ENCODE measurements at places on chromosomes 16 and 17.

DNA sequence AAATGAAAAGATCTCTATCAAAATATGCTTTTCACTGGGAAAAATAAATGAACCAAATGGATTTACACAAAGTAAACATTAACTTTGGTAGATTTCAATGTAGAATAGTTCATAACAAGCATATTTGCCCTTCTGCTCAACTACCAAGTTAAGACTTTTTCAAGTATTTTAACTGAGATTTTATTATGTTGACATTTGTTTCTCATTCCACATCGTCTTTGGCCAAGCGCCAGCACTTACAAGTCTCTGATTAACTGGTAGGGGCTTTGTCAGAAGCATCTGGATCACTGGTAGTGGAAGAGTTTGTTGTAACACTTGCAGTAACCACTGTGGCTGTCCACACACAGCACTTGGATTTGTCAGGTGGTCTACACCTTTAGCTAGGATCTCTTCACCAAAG, 22.9 kb downstream of the SLFN12L start:
- no peak for DNase-seq

- DNase-seq, result no peak
Measured at GRCh38 chr16:12345349-12345748, 368.8 kb downstream of the SNX29 start.

- DNase-seq, result no peak
Measured at GRCh38 chr17:12928736-12929135, 89.1 kb downstream of the ELAC2 start.

DNA sequence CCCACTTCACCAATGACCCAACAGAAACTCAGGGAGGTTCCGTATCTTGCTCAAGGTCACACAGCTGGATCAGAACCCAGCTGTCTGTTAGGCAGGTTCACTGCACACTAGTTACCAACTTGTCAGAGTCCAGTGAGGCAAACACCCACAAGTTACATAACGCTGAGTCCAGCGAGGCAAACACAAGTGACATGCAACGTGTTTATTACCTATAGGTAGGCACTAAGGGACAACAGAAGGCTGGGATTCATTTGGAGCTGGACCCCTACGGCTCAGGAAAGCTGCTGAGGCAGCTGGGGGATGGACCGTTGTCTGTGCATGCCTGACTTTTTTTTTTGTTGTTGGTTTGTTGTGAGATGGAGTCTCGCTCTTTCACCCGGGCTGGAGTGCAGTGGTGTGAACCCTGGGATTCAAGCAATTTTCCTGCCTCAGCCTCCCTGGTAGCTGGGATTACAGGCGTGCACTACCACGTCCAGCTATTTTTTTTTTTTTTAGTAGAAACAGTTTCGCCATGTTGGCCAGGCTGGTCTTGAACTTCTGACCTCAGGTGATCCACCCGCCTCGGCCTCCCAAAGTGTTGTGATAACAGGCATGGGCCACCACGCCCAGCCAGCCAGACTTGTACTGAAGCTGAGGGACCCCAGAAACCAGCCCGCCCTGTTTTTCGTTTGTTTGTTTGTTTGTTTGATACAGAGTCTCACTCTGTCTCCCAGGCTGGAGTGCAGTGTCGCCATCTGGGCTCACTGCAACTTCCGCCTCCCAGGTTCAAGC, 1.9 kb upstream of the RSAD1 start:
- DNase-seq, result no peak

- DNase-seq, result no peak
Measured at GRCh38 chr16:57949013-57949412, 21.9 kb downstream of the CNGB1 start.

DNA sequence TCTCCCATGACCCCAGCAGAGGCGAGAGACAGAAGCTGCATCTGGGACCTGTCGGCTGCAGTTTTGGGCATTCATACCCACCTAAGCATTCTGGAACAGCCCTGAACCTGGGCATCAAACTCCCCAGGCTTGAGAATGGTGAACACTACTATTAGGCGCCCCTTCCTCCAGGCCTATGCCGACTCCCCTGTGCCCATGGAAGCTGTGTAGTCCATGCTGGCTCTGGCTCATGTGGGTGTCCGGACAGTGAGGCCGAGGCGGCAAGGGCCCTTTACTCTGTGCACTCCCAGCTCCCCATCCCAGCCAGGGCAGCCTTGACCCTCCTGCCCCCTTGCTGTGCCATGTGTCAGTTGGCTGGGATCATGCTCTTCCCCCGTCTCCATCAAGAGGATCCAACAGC, 89.0 kb upstream of the TOB1 start:
- DNase-seq, result no peak

DNA sequence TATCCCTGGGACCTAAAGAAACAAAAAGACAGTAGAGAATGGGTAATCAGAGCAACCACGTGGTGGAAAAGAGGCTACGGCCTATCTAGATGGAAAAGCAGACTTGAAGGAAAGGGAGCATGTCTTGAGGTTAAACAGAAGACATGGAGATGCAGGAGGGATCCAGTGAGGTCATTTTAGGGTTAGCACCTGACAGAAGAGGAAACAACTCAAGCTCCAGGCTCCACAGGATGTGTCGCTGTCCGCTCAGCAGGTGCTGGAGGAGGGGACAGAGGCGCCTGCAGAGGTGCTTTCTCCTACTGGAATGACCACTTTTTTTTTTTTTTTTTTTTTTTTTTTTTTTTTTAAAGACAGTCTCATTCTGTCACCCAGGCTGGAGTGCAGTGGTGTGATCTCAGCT, 47.5 kb upstream of the CLEC3A start:
- no peak for DNase-seq

GRCh38 chr17:5819396-5819795, 235.1 kb upstream of the NLRP1 start:
- DNase-seq, result no peak

DNA sequence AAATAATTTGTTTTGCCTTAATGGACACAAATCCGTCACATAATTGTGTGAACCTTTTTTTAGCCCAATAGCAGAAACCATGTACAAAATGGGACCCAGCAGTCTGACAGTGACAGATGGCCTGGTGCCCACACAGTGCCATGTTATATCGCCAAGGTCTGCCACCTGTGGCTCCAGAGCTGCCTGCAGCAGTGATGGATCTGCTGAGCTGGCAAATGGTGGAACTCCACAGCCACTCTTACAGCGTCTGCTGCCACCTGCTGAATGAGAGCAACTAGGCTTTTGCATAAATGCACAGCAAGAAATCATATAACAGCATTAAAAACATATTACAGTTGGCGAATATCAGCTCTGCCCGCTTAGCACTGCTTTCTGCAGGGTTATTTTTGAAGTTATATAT, 59.4 kb downstream of the NUP93 start:
- no peak for DNase-seq

- no peak for DNase-seq
Measured at GRCh38 chr16:81798311-81799137, 19.4 kb downstream of the PLCG2 start.

DNA sequence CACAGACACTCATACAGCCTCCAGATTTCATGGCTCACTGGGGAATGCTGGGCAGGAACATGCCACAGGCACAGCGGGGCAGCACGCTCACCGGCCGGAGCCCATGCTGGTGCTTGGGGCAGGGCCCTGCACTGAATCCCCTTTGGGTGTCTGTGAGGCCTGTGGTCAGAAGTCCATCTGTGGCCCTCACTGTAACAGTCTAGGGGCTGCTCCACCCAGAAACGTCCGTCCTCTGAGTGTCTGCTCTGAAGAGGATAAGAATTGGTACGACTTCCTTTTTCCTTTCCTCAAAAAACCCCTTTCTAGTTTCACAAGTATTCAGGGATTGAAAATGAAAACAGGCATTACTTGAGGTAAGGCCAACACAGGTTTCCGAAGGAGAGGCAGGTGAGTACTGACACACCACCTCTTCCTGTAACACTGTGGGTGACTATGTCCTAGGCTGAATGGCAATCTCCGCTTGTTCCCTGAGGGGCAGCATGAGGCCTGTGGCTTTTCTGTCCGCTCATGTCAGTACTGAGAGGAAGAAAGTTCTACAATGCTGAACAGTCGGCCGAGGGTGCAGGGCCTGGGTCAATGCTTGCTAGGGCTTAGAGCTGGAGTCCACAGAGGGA, 42.5 kb downstream of the TMEM11 start:
- DNase-seq, result no peak

DNA sequence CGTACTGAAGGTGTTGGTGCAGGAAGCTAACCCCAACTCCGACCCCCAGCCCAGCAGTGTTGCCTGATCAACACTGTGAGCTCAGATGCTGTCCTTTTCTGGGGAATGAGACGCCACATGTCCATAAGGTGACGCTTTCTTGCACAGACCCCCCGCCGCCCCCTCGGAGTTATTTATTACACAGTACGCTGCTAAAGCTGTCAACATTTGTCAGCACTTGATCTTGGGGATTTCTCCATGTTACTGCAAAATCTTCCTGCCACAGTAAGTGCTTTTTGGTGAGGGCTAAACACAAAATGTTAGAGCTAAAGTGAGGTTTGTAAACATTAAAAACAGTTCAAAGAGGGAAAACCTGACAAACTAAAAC, 15.9 kb downstream of the CMTM3 start:
- DNase-seq, result no peak

DNA sequence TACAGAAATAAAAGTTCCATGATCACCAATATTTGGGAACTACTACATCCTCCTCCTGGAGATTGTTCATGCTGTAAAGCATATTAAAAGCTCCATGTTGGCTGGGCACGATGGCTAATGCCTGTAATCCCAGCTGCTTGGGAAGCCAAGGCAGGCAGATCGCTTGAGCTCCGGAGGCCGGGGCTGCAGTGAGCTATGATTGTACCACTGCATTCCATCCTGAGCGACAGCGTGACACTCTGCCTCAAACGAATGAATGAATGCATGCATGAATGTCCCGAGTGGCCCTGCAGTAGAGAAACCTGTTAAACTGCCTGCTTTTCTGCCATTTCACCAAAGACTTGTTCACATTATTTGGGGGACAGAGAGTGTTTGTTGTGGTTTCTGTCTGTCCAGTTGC, 15.0 kb downstream of the CNEP1R1 start:
- DNase-seq, result no peak

GRCh38 chr16:52538511-52538910, 8.4 kb downstream of the TOX3 start:
- DNase-seq, result no peak

GRCh38 chr16:52906281-52906680, 146.4 kb downstream of the CHD9NB start:
- DNase-seq, result no peak

DNA sequence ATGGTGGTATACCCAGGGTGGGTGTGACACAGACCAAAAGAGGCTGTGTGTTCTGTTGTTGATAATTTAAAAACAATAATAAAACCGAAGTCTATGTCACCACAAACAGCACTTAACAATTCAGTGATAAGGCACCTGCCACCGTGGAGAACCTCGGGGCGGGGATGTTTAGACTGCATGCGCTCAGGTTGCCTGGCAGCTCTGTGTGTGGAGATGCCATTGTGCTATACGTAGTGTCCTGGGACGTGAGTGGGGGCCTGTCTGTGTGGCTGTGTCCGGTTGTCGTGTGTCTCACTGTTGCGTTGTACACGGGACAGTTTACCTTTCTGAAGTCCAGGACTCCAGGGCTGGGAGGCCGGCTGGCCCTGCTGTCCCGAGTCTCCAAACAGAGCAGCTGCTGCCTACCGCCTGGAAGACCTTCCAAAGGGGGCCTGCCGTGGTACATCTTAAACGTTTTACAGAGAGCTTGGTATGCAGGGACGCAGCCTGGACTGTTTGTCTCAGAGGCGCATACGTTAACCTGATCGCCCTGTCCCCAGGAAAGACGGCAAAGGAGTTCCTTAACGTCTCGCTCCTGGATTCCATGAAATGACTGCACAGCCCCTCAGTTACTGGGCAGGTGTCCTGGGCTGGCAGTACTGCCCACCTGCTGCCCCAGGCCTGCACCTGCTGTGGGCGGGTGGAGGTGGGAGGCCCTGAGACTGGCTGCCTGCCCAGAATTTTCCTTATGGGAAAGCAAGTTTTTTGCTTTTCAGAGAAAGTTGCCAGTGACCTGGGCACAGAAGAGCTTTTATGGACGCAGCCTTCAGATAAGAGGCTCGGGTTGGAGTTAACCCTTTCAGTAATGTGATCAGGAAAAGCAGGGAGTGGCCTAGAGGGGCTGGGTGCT, 19.0 kb downstream of the SPIRE2 start:
- DNase-seq, result no peak

GRCh38 chr17:67982034-67982640, 14.1 kb downstream of the C17orf58 start:
- DNase-seq, result no peak

DNA sequence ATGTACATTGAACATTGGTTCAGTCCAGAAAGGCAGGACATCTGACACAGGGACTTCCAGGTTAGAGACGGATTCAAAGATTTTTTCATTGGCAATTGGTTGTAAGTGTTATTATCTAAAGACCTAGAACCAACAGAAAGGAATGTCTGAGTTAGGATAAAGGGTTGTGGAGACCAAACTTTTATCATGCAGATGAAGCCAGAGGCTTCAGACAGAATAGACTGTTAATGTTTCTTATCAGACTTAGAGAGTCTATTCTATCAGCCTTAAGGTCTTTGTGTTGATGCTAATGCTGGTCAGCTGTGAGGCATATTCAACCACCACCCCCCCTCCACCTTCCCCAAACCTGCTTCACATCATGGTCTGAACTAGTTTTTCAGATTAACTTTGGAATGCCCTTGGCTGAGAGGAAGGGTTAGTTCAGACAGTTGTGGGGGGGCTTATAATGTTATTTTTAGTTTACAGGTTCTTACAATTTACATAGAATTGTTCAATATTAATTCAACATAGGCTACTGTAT, 2.1 kb upstream of the ITGB3 start:
- no peak for DNase-seq

- no peak for DNase-seq
Measured at GRCh38 chr16:70526403-70526802, 2.8 kb downstream of the SF3B3 start.

- DNase-seq, result no peak
Measured at GRCh38 chr16:48537275-48537674, 72.7 kb downstream of the N4BP1 start.

- DNase-seq, result no peak
Measured at GRCh38 chr16:53745753-53746266, 41.9 kb downstream of the FTO start.

GRCh38 chr17:14580499-14580898, 279.6 kb downstream of the HS3ST3B1 start:
- DNase-seq, result no peak

DNA sequence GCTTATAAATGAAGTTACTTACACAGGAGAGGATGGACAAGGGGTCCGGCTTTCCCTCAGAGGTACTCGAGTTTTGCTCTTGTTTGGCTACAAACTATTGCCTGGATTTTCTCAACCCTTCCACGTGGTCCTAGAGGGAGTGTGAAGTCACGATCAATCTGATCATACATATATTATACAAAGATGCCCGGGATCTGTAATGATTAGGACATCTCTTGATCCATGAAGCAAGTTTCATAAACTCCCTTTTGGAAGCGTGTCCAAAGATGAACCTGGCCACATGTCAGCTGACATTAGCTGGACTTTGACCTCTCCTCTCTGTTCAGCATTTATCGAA, 2.3 kb upstream of the CDH11 start:
- DNase-seq, result no peak
